ENCODE measurements at places on chromosomes 2 and 18.
A peak's percentile ranks its signal among the peaks of the same experiment; 100 is the strongest.

DNA sequence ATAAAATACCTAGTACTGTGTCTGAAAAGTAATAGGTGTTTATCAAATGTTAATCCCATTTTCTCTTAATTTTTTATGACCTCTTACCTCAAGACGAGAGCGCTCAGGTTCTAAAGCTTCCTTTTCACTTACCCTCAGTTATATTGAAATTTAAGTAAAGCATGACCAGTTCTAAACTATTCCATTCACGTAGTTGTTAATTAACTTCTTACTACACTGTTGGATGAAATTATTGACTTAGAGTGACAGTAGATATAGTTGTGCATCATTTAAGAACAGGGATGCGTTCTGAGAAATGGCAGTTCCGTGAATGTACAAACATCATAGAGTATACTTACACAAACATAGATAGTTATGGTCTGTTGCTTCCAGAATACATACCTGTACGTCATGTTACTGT lies 20.1 kb upstream of the HTR2B start:
- no peak for DNase-seq

DNA sequence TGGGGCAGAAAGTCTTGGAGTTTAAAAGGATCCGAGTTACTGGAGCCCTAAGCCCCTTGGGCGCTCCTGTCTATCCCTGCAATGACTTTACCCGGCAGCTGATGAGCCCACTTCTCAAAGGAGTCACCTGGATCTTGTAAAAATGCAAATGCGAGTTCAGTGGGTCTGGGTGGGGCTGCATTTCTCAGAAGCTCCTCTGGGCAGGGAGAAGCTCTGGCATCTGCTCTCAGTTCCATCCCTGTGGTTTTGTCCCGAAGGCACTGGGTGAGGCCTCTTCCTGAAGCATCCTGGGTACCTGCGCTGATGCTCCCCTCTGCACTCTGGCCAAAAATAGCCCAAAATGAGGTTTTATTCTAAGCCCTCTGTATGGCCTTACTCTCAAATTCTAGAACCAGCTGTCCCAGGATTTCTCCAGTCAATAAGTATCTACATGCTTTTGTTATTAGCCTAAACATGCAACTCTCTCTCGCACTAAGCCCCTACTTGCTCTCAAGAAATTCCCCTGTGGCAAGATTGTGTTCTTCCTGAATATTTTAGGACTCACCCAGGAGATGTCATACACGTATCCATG lies 167.8 kb upstream of the APCDD1 start:
- no peak for DNase-seq

DNA sequence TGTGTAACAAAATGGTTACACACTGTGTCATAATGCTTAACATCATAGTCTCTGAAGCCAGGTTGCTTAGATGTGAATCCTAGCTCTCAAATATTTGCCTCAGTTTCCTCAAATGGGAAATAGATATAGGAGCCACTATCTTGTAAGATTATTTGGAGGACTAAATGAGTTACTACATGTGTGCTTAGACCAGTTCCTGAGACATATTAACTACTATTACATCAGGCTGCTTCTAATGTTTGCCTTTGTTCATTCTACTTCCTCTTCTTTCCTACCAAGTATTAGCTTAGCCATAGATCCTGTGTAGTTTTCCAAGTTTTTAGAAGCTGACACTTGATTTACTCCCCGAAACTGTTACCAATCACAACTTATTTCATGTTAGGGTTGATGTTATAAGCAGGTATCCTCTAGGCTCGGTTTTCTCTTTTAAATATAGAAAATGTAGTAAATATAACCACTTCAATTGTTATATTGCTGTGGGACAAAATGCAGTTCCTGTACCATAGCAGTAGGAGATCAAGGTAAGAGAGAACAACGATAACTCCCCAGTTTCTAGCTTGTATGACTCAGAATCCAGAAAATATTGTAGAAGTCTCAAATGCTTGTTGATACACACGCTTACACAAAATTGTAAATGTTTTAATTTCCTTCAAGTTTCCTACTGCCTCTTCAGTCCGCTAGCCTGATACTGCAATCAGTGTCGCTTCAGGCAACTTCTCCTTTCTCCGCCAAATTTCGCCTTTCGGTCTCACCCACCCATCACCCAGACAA lies 751 bp upstream of the DNAJC10 start:
- DNase-seq: no peak

DNA sequence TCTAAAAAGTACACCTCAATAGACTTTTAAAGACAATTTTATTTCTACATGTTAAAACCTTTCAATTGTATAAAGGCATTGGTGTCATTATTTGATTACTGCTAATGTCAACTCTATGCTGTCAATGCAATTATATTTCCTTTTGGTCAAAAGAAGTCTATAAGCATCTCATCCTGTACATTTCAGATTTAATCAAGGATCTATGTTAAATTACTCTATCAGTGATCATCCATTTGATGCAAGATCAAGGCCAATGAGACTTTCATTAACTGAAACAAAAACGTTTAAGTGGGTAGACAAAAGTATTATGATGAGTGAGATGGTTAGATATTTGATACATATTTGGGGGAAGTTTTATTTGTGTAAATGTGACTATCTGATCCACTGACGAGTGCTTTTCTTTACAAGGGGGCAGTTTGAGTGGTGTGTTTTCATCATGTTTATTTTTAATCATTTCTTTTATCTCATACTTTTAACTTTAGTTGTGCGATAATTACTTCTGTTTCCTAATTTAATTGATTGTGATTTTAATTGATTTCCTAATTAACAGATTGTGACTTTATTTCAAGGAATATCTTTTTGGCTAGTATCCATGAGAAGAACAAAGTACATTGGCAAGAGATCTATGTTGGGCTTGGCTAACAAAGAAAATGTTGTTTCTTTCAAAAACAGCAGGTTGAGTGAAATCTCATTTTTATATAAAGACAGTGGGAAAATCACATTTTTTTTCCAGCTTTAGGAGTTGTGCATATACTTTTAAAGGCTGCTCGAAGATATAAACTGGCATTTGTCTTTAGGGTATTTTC lies 1.1 kb downstream of the ARHGAP28 start:
- DNase-seq: no peak

- DNase-seq: no peak
These were observed 54.2 kb downstream of the AKAIN1 start for GRCh38 chr18:5142859-5143258.

- no peak for DNase-seq
These were observed 228.3 kb downstream of the LDLRAD4 start for GRCh38 chr18:13446610-13447461.

GRCh38 chr2:178306352-178307073 lies 112.2 kb downstream of the OSBPL6 start:
- DNase-seq: no peak

DNA sequence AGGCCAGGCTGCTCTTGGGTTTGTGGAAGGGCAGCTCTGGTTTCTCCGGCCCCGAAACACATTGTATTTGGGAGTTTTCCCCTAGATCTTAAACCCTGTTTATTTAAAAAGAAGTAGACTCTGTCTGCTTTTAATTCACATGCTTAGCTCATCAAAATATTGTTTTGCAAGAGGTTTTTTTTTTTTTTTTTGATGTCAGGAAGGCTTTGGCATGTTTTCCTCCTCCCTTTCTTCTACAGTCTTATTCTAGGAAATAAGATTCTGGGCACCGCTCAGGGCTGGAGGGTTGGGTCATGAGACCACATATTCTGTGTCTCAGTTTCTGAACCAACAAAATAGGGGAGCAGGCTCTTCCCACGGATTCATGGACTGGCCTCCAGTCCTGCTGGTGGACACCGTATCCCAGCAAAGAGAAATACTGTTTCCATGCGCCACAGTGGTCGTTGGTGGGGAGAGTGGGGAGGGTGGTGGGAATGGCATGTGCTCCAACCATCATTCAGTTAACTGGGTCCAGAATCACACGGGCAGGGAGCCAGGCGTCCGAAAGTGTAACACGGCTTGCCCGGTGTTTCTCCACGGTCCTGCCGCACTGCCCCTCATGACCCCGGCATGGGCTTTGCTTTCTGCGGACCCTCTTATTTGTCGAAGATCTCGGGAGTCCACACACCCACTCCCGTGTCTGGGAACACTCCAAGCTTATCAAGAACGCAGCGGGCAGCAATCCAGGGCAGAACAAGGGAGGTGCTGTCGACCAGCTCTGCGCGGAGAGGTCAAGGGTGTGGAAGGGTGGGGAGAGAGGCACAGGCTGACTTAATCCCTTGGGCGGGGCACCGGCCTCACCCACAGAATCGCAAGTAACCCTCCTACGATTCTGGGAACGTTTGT lies 176.7 kb downstream of the GLI2 start:
- no peak for DNase-seq

GRCh38 chr2:74957886-74958273 lies 563 bp upstream of the POLE4 start:
- no peak for DNase-seq

- DNase-seq: no peak
These were observed 207.2 kb downstream of the SLC8A1 start for GRCh38 chr2:40244675-40245074.

- no peak for DNase-seq
These were observed 499.4 kb downstream of the GALR1 start for GRCh38 chr18:77749089-77749488.

DNA sequence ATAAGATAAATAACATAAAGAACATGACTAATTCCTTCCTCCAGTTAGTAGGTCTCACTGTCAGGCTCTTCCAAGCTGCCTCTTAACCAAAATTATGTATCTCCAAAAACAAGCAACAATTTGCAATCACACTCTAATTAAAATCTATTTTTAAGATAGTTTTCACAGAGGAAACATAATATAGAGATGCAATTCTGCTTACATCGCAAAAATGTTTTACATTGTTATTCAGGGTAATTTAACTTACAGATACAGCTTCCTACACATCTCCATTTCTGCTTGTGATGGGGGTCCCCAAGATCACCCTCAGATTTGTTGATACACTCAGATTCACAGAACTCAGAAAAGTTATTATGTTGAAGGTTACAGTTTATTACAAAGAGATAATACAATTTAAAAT lies 115.5 kb downstream of the DSC3 start:
- DNase-seq: no peak

DNA sequence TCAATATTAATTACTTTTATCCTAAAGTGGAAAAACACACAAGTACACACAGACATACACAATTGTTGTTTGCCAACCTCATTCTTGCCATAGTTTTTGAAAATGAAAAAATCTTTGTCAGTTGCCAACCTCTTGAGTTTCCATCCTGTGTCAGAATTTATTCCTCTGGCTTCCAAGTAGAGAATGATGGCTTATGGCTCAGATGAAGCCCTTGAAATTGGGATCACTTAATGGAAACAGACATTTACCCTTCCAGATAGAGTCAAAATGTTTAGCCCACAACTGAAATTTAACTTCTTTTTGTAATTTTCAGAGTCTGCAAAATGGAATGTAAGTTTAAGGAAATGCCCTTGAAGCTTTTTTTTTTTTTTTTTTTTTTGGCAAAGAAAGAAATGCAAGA lies 321.6 kb upstream of the TNP1 start:
- no peak for DNase-seq

DNA sequence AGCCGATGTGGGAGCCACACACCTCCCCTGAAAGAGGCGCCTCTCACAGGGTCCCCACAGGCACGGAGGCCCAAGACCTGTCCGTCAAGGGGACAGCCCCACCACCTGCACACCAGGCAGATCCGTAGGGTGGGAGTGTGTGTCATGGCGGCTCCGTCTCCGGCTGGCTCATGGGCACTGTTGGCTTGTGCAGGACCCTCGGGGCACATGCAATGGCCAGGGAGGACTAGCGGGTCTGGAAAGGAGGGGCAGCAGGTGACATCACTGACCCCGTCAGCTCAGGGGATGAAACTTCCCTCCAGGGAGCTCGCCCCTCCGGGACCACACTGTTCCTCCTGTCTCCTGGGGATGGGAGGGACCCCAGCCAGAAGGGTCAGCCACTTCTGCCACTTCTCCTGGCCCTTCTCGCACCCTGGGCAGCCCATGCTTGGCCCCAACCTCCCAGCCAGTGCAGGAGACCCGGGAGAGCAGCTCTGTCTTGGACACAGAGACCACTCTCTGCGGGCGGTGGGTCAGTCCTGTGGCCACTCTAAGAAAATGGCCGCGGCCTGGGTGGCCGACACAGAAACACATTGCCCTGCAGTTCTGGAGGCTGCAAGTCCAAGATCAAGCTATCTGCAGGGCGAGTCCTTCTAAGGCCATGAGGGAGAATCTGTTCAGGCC lies 75.1 kb upstream of the TWIST2 start:
- peak; percentile 79 for DNase-seq

DNA sequence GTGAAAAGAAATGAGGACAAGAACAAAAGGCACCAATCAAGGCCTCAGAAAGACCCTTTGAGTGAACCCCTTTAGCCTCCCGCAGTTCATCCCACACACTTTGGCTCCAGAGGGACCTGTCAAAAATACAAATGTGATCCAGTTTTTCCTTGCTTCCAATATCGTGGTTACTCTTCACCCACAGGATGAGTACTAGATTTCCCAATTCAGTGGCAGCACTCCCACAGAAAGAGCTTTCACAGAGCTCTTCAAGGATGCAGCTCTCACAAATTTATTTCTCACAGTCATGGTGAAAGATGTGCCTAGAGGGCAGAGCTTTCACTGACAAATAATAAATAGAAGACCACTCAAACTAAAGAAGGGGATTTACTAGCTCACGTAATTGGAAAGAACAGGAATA lies 3.0 kb upstream of the GFPT1 start:
- DNase-seq: no peak

GRCh38 chr2:207238831-207239701 lies 73.3 kb upstream of the KLF7 start:
- DNase-seq: peak; percentile 86

GRCh38 chr18:7619676-7620075 lies 52.6 kb downstream of the PTPRM start:
- no peak for DNase-seq

DNA sequence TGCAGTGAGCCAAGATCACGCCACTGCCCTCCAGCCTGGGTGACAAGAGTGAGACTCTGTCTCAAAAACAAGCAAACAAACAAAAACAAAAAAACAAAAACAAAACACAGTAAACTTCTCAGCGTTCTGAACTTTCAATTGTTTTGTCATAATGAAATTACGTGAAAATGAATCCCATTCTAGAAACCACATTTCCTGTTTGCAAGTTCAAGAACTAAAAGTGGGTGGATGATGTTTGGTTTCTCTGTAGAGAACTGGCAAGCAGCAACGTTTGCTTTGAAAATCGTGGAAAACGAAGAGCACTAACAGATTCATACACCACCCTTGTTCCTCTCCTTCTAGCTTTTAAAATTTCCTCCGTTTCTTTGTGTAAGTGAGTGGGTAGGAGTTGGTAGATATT lies 226.1 kb upstream of the LYPD1 start:
- no peak for DNase-seq

DNA sequence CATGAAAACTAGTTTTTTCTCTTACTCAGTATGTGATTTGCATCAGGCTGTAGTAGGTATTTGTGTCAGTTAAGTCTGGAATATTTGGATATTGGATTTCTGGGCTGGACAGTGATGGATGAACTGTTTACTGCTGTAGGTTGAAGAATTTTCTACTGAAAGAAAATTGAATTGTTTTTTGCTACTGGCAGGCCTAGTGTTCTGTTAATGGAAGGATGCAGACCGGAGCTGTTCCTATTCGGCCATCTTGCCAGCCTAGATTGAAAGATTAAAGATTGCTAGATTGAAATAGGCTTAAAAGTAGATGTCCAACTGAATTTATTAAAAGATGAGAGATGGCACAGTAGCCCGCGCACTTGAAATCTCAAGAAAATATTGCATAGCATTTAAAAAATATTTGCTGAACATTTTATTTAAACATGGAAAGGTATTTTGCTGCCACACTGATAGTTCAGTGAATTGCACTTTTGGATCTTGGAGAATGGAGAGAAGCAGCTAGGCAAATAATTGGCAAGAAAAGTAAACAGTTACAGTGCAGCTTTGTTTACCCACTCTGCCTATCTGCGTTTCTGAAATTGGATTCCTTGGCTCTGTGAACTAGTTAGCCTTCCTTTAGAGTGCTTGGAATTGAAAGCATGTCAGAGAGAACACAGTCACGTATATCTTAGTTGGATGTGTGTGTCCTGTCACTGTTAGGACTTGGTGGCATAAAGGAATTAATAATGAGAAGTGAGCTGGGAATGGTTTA lies 54.1 kb downstream of the EPB41L5 start:
- DNase-seq: no peak

Measured in osteocyte (in vitro differentiated cells).